Posterior vena cava (tissue), 2 donors: ENCODE measurements at places on chromosomes 13 and 19. TPM values are rescaled to one million over a fixed set of nuclear protein-coding genes. Genes with fewer than 3 reads are reported as not detected.

- no peak for DNase-seq
Measured at GRCh38 chr13:28637714-28638355, 21.1 kb upstream of the POMP start.

GRCh38 chr13:46165485-46166223 lies 16.3 kb downstream of the LCP1 start:
- DNase-seq: no peak

GRCh38 chr13:32627793-32628192 lies 41.5 kb downstream of the PDS5B start:
- DNase-seq: no peak

DNA sequence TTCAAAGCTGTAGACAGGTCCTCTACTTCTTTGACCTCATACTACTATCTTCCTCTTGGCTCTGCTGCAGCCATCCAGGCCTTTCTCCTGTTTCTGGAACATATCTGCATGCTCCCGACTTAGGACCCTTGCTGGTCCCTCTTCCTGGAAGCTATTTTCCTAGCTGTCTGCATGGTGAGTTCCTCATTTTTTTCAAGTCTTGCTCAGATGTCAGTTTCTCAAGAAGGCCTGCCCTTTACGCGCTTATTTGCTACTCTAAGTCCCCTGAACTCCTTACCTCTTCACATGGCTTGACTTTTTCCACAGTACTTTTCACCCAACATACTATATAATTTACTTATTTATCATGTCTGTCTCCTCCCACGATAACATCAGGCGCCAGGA lies 31.4 kb downstream of the DNAJC3 start:
- no peak for DNase-seq

The GPC6 gene
- total RNA-seq: 61.9 TPM

The ZNF846 gene
- 13.5 TPM for total RNA-seq

The DAND5 gene
- total RNA-seq: not detected

The FBXO27 gene
- 10.0 TPM for total RNA-seq

The DNAJC15 gene
- total RNA-seq: 10.8 TPM

The SLC15A1 gene
- 0.19 TPM for total RNA-seq

The DNAAF3 gene
- total RNA-seq: not detected
